ENCODE measurements at places on chromosomes 4 and X.

DNA sequence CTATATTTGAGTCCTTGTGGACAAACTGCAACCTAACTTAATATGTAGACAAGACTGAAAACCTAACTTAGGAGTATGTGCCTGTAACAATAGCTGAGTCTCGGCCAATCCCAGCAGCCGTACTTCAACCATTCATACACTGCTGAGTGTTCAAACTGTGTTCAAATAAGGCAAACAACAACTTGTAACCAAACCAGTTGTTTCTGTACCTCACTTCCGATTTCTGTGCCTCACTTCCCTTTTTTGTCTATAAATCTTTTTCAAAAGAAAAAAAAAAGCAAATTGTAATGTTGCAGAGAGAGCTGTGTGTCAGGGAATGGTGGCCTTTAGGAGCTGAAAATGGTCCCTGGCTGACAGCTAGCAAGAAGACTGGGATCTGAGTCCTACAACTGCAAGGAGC, 46.0 kb downstream of the GEMIN8 start:
- DNase-seq, result no peak

GRCh38 chr4:170007113-170007512, 19.1 kb downstream of the MFAP3L start:
- DNase-seq, result no peak

DNA sequence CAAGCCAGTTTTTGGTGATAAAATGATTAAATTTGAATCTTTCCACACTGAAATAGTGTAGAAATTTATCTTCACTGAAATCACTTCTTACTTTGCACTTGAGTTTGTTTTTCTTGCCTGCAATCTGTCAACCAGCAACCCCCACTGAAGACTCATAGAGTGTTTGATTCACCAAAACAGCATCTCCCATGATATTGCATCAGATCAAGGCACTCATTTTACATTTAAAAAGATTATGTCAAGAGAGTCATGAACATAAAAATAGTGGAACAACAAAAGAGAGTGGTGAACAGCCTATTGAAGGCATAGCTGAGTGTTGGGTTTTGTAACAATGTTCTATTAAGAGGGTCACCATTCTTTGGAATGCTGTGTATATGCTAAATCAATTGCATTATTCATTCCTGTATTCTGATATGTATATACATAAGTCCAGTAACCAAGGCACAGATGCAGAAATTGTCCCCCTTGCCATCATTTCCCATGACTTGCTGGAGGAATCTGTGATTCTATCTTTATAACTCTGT, 1934.9 kb downstream of the ARAP2 start:
- DNase-seq, result no peak

DNA sequence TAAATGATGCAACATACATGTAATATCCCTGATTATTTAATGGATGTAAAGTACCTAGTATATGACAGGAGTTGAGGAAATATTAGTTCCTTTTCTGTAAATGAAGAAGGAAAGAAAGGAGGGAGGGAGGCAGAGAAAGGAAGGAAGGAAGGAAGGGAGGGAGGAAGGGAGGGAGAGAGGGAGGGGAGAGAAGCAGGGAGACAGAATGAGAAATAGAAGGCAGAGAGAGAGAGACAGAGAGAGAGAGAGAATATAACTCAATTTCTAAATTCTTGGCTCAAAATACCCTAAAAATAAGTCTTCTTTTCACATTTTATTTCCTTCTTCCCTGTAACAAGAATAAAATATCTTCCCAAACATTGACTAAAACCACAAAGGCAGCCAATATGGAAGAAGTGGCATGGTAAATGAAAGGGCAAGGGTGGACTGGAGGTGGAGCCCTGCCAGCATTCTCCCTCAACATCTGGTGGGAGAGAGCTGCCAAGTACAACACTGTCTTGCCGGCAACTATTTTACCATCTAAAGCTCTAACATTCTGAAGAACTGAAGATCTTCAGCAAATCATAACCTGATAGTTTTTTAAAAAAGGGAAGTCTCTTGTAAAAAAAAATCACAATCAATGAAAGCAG, 245.1 kb downstream of the PPP3CA start:
- no peak for DNase-seq

DNA sequence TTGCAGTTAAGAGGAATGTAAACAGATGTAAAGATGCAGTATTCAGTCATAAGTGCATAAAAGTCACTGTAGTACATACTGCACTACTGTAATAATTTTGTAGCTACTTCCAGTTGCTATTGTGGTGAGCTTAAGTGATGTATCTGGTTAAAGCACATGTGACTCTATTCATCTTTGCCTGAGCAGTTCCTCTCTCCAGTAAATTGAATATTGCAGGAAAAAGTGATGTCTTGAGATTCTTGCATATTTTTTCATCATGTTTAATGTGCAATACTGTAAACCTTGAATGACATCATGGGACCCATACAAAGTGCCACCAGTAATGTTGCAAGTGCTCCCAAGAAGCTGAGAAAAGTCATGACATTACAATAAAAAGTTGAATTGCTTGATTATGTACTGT, 9.6 kb downstream of the UBA6 start:
- no peak for DNase-seq

- no peak for DNase-seq
Measured at GRCh38 chrX:7108030-7108429, 39.5 kb upstream of the STS start.

DNA sequence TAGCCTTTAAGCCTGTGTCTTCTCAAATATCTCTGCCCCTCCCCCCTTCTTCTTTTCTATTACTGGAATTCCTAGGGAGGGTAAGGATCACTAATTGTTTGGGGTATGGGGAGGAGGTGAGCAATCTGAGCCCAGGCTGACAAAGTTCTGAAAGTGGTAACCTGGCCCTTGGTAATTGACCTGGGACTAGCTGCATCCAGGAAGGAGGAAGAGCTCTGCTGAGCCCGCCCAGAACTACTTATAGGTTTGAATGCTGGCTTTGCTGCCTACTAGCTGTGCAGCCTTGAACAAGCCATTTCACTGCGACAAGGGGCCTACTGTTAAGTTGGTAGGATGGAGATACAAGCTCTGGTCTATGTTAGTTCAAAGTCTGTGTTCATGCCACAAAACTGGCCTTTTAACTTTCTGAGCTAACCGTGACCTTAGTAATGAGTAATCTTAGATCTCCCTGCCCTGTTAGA, 37.8 kb downstream of the DGKK start:
- DNase-seq, result no peak

- no peak for DNase-seq
Measured at GRCh38 chr4:27701606-27702005, 841.0 kb downstream of the STIM2 start.

DNA sequence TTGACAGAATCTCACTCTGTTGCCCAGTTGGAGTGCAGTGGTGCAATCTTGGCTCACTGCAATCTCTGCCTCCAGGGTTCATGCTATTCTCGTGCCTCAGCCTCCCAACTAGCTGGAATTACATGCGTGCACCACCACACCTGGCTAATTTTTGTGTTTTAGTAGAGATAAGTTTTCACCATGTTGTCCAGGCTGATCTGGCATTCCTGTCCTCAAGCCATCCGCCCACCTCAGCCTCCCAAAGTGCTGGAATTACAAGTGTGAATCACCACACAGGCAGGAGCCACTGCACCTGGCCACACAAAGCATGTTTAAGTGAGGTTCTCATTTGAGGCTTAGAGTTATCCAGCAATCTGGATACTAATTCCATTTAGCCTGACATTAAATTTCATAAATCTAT, 180.9 kb upstream of the GRID2 start:
- no peak for DNase-seq

- no peak for DNase-seq
Measured at GRCh38 chr4:102439236-102439614, 61.9 kb upstream of the NFKB1 start.

DNA sequence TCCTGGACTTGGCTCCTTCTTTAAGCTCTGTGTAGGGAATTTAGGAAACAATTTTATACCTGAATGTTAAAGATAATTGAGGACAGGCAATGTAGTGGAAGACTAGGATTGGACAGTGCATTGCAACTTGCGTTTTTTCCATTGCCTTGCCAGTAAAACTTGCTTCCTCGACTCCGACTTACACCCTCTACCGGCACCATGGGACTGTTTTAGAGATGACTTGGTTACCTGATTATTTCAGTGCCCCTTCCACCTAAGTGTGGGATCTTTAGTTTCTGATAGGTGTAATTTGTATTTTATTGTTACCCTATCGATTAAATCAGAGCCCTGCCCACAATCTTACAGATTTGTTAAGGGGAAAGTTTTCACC, 1.2 kb downstream of the PRPS1 start:
- DNase-seq, result no peak

GRCh38 chr4:18536428-18536827, 514.9 kb upstream of the LCORL start:
- no peak for DNase-seq

- DNase-seq, result no peak
Measured at GRCh38 chrX:13697455-13697854, 8.5 kb downstream of the RAB9A start.

DNA sequence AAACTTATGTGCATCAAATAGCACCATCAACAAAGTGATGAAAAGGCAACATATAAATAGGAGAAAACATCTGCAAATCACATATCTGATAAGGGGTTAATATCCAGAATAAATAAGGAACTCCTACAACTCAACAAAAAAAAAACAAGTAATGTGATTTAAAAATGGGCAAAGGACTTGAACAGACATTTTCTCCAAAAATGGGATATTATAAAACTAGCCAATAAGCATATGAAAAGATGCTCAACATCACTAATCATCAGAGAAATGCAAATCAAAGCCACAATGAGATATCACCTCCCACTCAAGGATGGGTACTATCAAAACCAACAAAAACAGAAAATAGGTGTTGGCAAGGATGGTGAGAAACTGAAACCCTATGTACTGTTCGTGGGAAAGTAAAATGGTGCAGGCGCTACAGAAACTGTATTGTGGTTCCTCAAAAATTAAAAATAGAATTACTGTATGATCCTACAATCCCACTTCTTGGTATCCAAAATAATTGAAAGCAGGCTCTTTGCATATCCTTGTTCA, 2.4 kb downstream of the DNAJB14 start:
- DNase-seq, result no peak

DNA sequence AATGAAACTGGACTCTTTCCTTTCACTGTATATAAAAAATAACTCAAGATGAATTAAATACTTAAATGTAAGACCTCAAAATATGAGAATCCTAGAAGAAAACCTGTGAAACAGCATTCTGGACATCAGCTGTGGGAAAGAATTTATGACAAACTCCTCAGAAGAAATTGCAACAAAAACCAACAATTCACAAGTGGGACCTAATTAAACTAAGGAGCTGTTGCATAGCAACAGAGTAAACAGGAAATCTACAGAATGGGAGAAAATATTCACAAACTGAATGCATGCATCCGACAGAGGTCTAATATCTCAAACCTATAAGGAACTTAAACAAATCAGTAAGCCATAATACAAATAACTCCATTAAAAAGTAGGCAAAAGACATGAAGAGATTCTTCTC, 851.7 kb upstream of the PCDH10 start:
- DNase-seq, result no peak

DNA sequence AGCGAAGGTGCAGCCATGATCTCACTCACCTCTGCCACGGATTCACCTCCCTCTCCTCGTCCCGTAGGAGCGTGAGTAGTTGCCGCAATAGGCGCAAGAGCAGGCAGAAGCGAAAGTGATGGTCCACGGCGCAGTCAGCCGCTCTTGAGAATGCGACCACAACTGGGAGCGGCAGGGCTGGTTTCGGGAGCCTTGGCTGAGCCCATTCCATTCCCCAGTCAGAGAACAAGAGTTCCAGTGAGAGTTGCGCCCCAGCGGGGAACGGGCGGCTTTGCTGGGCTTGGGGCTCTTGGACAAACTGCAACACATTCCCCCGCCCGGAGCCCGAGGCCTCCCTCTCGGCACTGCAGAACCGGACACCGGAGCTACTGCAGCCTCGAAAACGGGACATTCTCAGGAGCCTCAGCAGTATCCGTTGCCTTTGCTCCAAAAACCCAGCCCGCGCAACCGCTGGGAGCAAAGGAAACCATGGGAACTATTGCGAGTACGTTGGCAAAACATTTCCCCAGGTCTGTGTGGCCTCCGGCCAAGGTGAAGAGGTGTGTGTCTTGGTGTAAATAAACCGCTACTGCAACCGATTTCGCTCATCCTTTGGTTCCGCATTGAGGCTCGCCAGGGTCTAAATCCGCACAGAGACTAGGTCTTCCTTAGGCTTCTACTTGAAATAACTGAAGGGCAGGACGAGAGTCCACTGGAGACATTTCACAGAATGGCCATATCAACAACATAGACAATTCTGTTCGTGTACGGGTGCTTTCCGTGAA, 5.7 kb upstream of the ZBTB33 start:
- DNase-seq, result peak; percentile 22

DNA sequence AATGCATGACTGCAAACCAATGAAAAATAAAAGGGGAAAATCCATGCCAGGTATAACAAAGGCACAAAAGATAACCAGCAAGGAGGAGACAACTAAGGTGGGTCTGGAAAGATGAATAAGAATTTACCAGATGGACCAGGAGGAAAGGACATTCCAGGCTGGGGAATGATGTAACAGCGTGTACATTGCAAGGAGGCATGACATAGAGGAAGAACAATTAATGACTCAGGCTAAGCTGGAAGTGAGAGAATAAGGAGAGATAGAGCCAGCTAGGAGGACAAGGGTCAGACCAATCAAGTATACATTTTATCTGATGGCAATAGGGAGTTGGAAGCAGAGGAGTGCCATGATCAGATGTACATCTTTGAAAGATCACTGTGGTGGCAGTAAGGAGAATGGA, 57.0 kb downstream of the MTMR8 start:
- DNase-seq, result no peak

GRCh38 chrX:13902406-13902805, 85.5 kb upstream of the GPM6B start:
- no peak for DNase-seq

- DNase-seq, result no peak
Measured at GRCh38 chr4:100461807-100462605, 55.8 kb downstream of the EMCN start.

GRCh38 chr4:152996672-152997071, 60.5 kb downstream of the FHDC1 start:
- DNase-seq, result no peak

GRCh38 chrX:17025621-17026302, 79.3 kb downstream of the REPS2 start:
- no peak for DNase-seq

GRCh38 chrX:776061-776460, 145.5 kb downstream of the SHOX start:
- DNase-seq, result no peak

- no peak for DNase-seq
Measured at GRCh38 chr4:100895556-100896197, 377.9 kb upstream of the EMCN start.

DNA sequence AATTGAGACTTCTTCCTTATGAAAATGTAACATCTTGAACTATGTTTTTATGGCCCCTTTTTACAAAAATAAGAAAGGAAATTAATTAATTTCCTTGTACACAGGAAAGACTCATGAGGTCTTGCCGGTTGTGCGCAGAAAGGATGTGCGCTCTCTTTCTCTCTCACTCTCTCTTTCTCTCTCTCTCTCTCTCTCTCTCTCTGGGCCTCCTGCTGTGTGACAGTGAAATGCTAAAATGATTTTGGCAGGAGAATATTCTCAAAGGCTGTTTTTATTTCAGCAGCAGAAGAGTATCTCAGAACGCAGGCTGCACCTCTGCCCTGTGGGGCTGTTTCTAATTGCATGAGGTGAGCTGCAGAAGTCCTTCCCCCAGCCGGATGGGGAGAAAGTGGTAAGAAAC, 349.0 kb downstream of the MID1IP1 start:
- DNase-seq, result no peak

GRCh38 chr4:73341454-73341853, 62.6 kb upstream of the ALB start:
- no peak for DNase-seq

GRCh38 chr4:165971933-165972332, 98.9 kb downstream of the TLL1 start:
- DNase-seq, result no peak

All from stimulated activated CD4-positive, alpha-beta T cell treated with anti-CD3 and anti-CD28 coated beads, Interleukin-2, amount 100 ng/mL, for 4 hours (primary cell).